ENCODE measurements at places on chromosomes 3 and 15.

DNA sequence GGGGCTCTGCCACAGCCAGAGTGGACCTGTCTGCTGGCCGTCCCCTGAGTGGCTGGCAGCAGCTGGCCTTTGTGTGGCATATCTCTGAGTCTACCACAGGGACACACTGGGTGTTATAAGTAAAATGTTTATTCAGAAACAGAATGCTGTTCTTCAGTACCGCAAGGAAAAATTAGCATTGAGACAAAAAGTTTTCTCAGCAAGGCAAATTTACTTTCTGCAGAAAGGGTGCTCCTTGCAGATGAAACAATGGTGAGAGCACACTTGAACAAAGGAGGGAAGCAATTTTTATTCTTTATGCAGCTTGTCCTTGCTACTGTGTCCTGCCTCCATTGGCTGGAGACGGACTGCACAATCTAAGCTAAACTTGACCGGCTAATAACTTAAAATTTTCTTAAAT lies 4.0 kb downstream of the TMEM89 start:
- no peak for DNase-seq

DNA sequence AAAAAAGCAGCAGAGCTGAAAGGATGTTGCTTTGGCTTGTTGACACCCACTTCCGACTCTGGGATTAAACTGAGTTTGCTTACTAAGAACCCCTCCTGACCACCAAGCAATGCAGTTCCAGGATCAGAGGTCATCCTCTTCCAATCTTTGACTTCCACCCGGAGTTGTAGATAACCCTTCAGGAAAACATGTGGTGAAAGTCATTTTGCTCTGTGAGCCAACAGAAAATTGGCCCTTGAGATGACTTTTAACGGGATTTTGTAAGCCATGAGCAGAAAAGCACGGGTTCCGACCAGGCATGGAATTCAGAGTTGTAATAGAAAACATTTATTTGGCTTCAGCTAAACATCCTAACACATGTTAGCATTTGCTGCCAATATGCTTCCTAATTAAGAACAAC lies 171.6 kb upstream of the NR2F2 start:
- DNase-seq: no peak

- DNase-seq: no peak
These were observed 57.7 kb upstream of the CTNNB1 start for GRCh38 chr3:41141433-41142167.

GRCh38 chr3:164918905-164919304 lies 159.4 kb downstream of the SI start:
- DNase-seq: no peak

DNA sequence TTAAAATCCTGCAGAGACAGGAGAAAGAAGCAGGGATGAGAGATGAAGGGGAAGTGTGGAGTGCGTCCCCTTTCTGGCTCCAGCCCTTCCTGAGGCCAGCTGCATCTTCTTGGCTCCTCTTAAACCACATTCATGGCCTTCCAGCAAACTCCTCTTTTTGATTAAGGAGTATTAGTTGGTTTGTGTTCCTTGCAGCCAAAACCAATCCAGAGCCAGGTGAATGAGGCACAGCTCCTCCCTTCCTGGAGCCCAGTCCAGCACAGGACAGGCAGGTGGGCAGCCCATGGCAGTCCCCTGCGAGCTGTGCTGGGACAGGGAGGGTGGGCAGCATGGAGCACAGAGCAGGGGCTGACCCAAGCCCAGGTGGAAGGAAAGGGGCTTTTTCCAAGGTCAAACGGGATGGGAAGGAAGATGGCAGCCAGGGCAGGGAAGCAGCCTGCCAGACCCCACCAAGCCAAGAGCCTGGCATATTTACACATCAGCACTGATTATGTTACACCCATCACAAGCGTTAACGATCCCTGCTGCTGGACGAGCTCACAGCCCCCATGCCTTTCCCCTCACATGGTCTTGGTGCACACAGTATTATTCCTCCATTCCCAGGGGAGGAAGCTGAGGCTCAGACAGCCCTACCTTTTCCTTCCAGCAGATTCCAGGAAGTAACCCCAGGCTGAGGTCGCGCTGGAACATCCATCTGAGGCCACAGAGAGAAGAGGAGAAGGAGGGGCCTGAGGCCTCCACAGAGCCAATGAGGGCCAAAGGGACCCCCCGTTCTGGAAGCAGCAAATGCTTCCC lies 175.6 kb downstream of the SMAD6 start:
- DNase-seq: no peak

DNA sequence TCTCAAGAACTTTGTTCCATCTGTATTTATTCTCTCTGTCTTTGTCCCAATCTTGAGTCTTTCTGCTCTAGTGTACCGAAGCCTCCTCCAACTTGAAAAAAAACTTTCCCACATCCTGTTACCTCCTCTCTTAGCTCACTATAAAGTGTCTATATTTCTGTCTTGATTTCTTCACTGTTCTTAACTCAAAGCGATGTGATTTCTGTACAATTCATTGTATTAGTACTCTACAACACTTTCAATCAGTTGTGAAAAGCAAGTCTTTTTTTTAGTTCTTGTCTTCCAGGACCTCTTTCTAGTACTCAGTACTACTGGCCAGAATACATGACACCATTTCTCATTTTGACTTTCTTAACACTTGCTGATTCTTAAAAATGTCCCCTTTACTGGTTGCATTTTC lies 353.5 kb upstream of the SATB1 start:
- DNase-seq: no peak

DNA sequence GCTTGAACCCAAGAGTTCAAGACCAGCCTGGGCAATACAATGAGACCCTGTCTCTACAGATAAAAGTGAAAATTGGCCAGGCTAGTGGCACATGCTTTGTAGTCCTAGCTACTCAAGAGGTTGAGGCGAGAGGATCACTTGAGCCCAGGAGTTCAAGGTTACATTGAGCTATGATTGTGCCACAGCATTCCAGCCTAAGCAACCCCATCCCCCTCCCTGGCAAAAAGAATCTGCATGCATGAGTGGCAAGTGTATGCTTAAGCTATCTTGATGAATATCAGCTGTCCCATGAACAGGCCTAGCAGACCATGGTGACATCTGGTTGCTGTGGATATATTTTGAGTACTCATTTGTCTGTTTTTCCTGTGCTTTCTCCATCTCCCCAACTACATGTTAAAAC lies 4.7 kb downstream of the ATRIP start:
- DNase-seq: no peak

GRCh38 chr15:73989001-73989798 lies 2.9 kb downstream of the STOML1 start:
- DNase-seq: no peak

DNA sequence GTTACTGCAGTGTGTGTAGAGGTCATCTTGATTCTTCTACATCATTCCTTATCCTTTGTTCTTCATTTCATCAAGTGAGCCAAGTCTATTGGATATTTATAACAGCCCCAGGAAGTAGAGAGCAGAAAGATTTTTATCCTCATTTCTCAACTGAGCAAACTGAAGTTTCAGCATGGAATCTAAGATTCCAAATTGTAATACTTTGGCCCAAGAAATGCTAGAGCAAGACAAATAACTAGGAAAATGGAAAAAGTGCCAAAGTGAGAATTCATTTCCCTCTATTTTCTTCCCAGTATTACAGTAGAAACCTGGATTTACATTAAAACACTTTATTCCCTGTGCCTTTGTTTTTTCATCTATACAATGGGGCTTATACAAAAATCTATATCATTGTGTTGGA lies 346.8 kb downstream of the ARPP21 start:
- no peak for DNase-seq

DNA sequence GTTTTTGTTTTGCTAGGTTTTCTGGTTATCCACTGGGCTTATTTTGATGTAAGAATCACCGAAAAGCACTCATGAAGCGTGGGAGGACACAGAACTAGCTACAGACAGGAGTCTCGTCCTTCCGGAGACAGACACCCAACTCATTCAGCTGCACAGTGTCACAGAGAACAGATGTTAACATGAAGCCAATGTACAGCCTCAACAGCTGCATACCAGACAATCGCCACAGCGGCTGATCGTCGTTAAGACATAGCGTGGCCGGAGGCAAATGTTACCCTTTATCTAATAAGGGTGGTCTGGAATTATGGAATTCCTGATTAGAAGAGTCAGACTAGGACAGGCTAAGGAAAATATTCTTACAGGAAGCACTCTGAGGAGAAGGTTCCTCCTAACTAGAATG lies 1.1 kb upstream of the PYGO1 start:
- no peak for DNase-seq

All from activated CD8-positive, alpha-beta memory T cell treated with anti-CD3 and anti-CD28 coated beads for 1 hour (primary cell).